Esophagus squamous epithelium (tissue), 5 donors: ENCODE measurements at places on chromosomes 7 and 10.

DNA sequence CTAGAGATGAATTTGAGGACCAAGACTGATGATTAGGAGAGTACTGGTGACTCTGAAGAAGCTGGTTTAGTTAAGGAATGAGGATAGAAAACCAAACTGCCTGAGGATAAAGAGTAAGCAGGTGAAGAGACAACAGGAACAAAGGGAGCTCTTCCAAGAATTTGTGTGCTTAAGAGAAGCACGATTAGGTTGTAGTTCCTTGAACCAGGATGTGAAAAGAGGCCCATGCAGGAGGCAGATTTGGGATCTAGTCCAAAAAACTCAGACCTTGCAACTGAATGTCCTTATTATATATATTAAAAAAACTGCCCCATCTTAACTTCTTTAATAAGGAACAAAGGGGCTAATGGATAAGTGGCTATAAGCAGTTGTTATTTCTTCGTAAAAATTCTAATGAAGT is 150.4 kb downstream of the SKAP2 start:
- no peak for DNase-seq

DNA sequence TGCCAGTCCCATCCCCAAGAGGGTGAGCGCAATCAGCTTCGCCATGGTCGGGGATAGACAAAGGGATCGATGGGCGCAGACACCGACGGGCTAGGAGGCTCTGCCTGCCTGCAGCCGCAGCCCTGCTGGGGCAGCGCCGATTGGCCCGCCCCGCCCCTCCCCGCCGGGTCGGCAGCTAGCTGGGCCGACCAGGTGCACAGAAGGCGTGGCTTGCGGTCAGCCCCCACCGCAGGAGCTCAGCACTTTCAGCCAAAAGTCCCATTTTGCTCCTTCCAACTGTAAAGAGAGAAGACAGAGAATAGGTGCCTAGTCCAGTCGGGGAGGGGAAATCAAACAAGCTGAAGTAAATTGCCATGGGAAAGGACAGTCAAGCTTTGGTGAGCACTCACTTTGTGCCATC is at the start of gene PON1:
Gene PON1, minus strand, starts transcription at position 102 of the 400 bp plus-strand sequence. Its CDS starts 57 bp downstream, at position 45.
- no peak for DNase-seq

- no peak for DNase-seq
Observed at GRCh38 chr7:5758286-5758685, 23.2 kb downstream of the RNF216 start.

DNA sequence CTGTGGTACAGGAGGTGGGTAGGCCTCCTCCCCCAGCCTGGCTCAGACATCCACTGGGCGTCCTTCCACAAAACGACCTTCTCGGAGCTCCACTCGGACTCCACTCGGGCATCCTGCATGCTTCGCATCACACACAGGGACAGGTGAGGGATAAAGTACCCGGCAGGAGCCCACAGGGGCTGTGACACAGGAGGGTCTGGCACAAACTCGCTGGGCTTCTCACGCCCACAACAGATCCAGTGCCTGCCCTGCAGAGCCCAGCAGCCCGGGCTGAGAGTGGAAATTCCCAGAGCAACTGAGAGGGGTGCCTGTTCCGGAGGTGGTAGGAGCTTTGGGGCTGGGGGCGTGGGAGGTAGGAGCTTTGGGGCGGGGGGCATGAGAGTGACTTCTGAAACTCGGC is 108.4 kb downstream of the MKI67 start:
- no peak for DNase-seq

DNA sequence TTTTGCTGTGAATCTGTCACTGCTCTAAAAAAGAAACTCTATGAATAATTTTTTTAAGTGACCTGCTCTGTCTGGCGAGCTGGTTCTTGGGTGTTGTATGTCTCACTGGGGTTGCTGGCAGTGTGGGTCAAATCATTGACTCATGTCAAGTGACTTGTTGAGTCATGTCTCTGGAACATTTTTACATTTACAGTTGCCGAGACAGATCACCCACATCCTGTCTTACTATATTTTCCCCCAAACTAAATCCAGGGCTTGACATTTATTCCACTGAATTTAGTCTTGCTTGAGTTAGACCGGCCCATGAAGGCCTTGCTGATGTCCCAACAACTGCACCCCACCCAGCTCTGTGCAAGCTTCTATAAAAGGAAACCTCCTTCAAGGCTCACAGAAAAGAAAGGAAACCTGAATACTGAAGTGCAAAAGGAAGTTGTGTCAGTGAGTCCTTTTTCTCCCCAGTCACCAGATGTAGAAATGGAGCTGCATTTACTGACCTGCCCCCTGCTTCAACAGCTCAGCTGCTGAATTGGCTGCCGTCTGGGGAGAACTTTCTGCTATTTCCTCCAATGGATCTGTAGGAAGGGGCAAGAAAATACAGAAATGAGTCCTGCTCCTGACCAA is 290.3 kb downstream of the TNS3 start:
- no peak for DNase-seq

DNA sequence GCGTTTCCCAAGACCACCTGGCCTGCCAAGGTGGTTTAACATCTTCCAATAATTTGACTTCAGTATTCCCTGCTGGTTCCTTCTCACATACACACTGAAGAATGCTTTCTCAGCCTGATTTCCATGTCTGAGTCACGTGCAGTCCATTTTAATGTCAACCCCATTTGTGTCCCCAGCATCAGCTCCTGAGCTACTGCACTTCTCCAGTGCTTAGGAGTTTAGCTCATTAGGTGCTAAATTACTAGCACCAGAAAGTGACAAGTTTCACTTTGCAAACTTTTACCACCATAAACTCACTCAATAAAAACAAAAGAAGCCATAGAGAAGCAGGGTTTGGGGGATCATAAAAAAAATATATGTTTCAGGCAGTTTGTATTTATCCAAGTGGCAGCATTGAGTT is 279.3 kb upstream of the SORCS1 start:
- no peak for DNase-seq

- no peak for DNase-seq
Observed at GRCh38 chr10:64515970-64516699, 994.9 kb downstream of the REEP3 start.

GRCh38 chr7:87452279-87452678 is 23.2 kb downstream of the ABCB4 start:
- no peak for DNase-seq

GRCh38 chr10:70651661-70652060 is 20.6 kb upstream of the ADAMTS14 start:
- no peak for DNase-seq

DNA sequence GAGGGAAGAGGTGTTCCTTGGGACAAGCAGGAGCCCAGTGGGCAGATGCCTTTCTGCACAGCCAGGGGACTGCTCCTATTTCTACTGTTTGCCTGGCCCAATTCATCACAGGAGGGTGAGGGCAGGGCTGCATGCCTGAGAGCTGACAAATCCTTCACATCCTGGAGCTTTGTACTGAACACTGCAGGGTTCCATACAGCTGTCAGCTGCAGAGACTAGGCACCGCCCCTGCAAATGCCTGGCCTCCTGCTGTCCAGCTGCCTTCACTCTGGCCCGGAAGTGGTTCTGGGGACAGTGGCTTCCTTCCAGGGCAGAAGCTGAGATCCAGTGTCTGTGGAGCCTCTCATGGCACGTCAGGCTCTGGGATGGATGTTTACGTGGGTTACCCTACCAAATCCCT is 470.7 kb downstream of the DNAJB6 start:
- no peak for DNase-seq

DNA sequence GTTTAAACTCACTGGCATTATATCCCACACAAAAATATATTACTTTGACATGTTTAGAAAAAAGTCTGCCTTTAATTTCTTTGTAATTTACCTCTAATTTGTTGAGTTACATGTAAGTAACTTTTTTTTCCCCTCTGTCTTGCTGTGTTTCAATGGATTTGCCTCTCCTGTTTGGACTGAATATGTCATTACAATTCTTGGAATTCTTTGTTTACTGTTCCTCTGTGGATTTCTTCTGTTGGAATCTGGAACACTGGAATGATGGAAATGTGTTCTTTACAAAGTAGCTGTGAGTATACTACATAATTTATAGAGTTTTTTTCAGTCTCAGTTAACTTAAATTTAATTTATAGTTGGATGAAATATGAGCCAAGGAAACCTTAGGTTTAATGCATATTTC is 30.4 kb downstream of the SEPTIN7 start:
- DNase-seq, result no peak

GRCh38 chr10:77403761-77404160 is 233.8 kb downstream of the KCNMA1 start:
- no peak for DNase-seq

DNA sequence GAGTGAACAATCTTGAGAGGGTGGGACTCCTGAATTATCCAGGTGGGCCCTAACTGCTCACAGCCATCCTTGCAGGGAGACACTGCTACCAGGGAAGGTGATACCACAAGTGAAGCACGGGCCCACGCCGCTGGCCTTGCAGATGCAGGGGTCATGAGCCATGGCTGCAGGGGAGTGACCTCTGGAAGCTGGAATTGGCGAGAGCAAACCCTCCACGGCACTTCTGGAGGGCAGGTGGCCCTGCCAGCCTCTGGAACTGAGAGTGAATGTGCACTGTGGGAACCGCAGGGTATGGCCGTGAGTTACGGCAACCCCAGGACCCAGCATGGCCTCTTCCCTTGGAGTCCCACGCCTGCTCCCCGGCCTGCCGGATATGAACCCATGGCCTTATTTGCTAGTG is 37.5 kb downstream of the STK32C start:
- DNase-seq, result no peak
